ENCODE measurements at places on chromosomes 1 and 21.
A peak's percentile ranks its signal among the peaks of the same experiment; 100 is the strongest.

GRCh38 chr1:55559842-55560241 lies 344.7 kb upstream of the USP24 start:
- no peak for DNase-seq

DNA sequence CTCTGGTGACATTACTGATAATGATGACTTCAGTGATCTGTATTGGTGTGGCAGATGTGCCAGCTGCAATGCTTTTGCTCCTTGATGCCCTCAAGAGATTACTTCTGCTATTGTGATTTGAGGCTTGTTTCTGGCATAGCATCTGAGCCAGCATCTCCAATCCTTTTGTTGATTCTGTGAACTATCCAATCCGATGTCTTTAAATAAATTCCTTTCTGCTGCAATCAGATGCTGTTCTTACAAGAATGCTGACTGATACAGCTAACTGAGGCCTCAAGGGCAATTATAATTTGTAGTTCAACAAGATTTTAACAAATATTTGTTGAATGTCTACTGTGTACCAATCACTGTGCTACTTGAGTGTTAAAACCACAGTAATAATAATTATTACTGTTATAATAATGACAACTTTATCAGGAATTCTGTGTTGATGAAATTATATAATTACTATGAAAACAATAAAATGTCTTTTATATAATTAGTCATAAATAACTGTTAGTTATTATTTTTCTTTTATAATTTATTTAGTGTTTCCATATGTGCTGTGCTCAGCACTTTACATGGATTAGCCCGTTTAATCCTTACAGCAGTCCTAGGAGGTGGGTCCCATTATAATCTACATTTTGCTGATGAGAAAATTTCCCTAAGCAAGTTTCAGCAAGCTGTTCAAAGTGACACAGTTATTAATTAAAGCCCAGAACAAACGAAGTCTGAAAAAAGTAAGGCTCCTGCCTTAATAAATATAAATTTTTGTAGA lies 308.2 kb downstream of the BRINP3 start:
- DNase-seq = no peak

GRCh38 chr1:118185084-118185832 lies at the start of gene SPAG17:
SPAG17 (minus strand) TSS chr1:118185228; CDS start chr1:118185157, 71 bp downstream.
- peak; percentile 89 for DNase-seq

DNA sequence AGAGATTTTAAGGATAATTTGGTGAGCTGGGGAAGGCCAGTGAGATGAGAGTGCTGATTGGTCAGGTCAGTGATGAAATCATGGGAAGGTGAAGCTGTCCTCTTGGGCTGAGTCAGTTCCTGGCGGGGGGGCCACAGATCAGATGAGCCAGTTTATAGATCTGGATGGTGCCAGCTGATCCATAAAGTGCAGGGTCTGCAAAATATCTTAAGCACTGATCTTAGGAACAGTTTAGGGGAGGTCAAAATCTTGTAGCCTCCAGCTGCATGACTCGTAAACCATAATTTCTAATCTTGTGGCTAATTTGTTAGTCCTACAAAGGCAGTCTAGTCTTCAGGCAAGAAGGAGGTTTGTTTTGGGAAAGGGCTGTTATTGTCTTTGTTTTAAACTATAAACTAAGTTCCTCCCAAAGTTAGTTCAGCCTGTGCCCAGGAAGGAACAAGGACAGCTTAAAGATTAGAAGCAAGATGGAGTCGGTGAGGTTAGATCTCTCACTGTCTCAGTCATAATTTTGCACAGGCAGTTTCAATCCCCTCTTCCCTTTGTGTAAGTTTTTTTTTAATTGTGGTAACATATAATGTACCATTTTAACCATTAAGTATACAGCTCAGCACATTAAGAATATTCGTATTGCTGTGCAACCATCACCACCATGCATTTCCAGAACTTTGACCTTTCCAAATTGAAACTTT lies 39.4 kb downstream of the PTAFR start:
- no peak for DNase-seq

GRCh38 chr1:8283058-8283884 lies 34.6 kb upstream of the SLC45A1 start:
- DNase-seq = no peak

GRCh38 chr21:43598416-43599120 lies 60.7 kb downstream of the HSF2BP start:
- DNase-seq = no peak

DNA sequence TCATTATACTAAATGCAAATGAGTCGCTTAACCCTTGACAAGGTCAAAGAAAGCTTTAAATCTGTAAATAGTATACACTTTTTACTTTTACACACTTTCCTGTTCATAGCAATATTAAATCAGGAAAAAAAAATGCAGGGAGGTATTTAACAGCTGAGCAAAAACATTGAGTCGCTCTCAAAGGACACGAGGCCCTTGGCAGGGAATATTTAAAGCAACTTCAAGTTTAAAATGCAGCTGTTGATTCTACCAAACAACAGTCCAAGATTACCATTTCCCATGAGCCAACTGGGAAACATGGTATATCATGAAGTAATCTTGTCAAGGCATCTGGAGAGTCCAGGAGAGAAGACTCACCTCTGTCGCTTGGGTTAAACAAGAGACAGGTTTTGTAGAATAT lies 62.7 kb downstream of the CAPN2 start:
- no peak for DNase-seq

GRCh38 chr21:42668298-42668992 lies 15.0 kb downstream of the PDE9A start:
- DNase-seq = no peak

GRCh38 chr1:150695561-150695960 lies 1.4 kb downstream of the GOLPH3L start:
- no peak for DNase-seq

DNA sequence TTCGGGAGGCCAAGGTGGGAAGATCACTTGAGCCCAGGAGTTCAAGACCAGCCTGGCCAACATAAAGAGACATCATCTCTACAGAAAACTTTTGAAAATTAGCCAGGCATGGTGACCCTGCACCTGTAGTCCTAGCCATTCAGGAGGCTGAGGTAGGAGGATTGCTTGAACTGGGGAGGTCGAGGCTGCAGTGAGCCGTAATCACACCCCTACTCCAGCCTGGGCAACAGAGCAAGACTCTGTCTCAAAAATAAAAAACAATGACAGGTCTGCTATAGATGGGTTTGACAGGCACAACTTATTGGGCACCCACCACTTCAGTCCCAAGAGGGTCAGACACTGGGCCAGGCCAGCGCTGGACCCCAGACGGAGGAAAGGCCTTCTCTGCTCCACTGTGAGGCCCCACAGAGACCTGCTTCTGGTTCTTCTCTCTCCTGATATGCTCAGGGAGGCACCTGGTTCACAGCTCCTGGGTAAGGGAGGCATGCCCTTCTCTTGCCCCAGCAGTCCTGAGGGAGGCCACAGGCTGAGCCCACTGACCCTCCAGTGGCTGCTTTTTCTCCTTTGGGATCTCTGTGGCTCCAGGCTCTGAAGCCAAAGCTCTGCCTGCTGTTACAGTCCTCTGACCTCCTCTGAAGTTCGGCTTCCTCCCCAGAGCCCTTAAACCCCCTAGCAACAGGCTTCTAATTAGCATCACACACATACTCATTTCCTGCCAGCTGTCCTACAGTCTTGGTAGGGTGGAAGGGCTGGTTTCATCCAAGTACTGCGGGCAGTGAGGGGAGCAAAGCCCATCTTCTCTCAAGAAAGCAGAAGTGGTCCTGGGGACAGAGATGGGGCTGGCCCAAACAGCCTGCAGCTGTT lies 14.4 kb downstream of the S100A16 start:
- DNase-seq = peak; percentile 55

- DNase-seq = no peak
Measured at GRCh38 chr1:196467230-196467925, 140.9 kb downstream of the KCNT2 start.

- no peak for DNase-seq
Measured at GRCh38 chr1:216779686-216780085, 56.5 kb upstream of the ESRRG start.

DNA sequence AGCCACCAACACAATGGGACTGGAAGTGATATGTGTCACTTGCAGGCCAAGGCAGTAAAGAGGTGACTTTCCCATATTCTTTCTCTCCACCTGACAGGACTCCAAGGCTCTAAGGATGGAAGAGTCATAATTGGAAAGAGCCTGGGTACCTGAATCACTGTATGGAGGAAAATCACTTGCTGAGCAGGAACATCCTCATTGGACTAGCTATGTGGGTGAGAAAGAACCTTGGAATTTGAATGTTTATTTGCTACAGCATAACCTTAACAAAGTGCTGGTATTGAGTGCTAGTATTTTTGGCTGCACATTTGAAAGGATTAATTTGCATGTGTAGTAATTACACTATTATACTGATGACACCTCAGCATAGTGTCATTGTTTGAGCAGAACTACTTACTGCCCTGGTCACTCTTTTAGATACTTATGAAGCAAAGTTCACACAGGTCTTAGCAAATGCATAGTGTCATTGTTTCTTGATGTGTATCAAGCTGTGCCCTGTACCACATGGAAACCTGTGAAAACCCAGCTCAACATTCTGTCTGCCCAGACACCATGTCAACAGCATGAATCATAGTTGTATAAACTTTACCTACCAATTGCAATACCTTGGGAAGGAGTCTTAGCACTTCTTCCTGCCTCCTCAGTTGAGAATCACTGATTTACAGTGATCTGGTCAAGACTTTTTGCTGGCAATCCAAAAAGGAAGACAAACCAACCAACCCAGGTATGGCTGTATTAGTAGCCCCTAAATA lies 5.1 kb upstream of the S100A10 start:
- DNase-seq = no peak

DNA sequence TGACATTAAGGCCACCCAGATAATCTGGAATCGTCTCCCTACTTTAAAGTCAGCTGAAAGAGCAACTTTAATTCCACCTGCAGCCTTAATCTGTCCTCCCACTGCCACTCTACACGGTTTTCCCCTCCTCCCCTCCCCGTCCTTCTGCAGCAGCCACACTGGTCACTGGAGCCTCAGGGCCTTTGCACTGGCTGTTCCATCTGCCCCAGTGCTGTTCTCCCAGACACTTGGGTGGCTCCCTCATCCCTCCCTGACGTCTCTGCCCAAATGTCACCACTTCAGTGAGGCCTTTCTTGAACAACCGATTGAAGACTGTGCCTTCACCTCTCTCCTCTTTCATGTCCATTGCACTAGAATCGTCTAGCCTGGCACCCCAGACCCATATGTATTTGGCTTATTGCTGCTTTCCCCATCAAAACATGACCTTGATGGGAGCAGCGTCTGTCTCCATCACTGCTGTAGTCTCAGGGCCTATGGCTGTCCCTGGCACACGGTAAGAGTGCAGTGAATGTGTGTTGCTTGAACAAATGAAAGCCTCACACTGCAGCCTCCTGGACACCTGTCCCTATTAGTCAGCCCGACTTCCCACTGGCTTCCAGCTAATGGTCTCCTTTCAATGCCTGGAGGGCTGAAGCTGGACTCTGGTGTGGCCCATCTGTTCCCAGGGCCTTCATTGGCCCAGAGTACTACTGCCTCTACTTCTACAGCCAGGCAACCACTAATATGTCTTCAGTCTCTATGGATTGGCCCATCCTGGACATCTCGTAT lies 10.6 kb upstream of the PRDM16 start:
- DNase-seq = peak; percentile 37

GRCh38 chr1:150062113-150062512 lies 5.5 kb upstream of the VPS45 start:
- DNase-seq = no peak

Measured in posterior vena cava (tissue), 2 donors.